Activated T-cell treated with anti-CD3 and anti-CD28 coated beads for 1 hour (primary cell): ENCODE measurements at places on chromosomes 5 and 9.

DNA sequence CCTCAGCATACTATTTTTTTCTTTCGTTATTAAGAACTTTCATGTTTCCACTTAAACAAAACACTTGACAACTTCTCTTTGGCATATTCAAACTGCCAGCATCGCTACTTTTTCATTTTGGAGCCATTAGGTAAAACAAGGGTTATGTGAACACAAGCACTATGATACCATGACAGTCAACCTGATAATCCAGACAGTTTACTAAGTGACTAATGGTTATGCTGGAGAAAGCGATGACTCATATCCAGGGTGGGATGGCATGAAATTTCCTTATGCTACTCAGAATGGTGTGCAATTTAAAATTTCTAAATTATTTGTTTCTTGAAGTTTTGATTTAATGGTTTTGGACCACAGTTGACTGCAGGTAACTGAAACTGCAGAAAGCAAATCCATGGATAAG lies 29.9 kb upstream of the PRSS3 start:
- no peak for DNase-seq

DNA sequence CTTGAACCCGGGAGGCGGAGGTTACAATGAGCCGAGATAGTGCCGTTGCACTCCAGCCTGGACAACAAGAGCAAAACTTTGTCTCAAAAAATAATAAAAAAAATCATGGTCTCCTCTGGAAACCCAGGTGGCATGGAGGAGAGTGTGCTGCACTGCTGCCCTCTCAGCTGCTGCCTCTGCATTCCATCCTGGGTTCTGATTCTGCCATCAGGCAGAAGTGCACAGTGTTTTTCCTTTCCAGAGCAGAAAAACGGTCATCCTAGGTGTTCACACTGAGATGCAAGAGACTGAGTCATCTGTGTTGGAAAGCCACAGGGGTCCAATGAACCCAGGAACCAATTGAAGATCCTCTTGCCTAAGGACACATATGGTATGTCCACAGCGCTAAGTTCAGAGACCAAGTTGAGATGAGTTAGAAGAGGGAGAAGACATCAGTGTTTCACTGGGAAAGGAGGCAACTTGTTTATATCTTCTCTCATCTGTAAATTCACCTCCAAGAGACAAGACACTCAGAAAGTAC lies 88.8 kb upstream of the DMRT1 start:
- DNase-seq: no peak

DNA sequence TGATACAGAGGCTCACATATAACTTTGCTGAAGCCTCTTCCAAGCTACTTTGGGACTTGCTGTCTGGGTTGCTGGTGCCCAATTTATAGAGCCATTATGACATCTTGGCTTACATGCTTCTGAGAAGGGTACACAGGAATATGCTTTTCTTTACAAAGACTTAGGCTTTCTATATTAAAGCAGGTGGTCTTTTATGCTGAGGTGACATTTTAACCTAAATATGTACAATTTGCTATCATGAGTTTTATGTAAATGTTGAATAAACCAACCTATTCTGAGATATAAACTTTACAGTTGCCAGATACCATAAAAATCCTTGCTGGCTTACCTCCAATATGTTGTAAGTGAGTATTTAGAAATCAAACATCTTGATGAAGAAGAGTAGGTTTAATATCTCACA lies 509.2 kb upstream of the CHD1 start:
- DNase-seq: no peak

DNA sequence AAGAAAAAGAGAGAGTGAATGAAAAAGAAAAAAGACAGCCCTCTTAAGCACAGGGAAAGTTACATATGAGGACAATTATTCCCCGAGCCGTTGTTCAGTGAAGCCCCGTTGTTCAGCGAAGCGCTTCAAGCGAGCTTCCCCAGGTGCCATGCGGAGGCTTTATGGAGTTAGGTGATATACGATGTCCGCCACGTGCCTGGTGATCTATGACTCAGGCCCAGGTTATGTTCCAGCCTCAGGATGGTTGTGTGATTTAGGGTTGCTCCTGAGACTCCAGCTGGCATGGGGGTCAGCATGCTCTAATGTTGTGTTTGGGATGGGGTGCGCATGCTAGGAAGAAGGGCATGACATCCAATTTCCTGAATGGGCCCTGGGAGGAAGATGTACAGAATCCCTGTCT lies 365.6 kb downstream of the CDK5RAP2 start:
- no peak for DNase-seq

- no peak for DNase-seq
Measured at GRCh38 chr5:135697251-135697958, 118.6 kb upstream of the CXCL14 start.

- DNase-seq: no peak
Measured at GRCh38 chr5:168964182-168964581, 336.8 kb downstream of the SLIT3 start.

GRCh38 chr5:175551266-175551665 lies 72.9 kb downstream of the SFXN1 start:
- no peak for DNase-seq

GRCh38 chr9:5518171-5518936 lies 8.0 kb downstream of the PDCD1LG2 start:
- no peak for DNase-seq

- DNase-seq: no peak
Measured at GRCh38 chr5:66041627-66042026, 102.5 kb upstream of the SREK1 start.

DNA sequence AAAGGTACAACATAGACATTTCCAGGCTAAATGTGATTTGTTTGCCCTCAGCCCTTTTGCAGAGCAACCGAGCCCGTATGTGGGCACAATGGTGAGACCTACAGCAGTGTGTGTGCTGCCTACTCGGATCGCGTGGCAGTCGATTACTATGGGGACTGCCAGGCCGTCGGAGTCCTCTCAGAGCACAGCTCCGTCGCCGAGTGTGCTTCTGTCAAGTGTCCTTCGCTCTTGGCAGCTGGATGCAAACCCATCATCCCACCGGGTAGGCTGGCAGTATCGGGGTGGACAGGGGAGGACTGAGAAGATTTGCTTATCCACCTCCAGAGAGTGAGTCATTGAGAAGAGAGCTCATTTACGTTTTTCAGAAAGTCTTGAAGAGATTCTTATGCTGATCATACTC lies 17.8 kb upstream of the GLIPR2 start:
- no peak for DNase-seq

DNA sequence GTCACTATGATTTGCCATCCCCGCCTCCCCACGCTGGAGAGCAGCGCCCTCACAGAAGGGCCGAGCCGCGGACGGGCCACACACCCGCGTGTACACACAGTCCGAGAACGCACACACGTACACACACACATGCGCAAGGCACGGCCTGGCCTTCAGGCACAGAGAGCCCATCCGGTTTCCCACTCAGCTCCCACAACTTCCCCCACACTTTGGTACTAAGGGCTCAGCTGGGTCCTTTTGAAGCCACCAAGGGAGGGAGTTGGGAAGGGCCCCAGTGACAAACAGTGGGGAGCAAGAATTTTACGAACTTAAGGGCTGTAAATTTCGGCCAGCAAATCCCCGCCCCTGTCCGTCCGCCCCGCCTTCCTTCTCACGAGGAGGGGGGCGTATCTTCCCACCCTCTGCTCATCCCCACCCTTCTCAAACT lies 133.3 kb upstream of the HAND1 start:
- DNase-seq: no peak

- no peak for DNase-seq
Measured at GRCh38 chr5:58149345-58149744, 310.5 kb downstream of the PLK2 start.

GRCh38 chr9:22098643-22099332 lies 89.7 kb upstream of the CDKN2B start:
- no peak for DNase-seq

DNA sequence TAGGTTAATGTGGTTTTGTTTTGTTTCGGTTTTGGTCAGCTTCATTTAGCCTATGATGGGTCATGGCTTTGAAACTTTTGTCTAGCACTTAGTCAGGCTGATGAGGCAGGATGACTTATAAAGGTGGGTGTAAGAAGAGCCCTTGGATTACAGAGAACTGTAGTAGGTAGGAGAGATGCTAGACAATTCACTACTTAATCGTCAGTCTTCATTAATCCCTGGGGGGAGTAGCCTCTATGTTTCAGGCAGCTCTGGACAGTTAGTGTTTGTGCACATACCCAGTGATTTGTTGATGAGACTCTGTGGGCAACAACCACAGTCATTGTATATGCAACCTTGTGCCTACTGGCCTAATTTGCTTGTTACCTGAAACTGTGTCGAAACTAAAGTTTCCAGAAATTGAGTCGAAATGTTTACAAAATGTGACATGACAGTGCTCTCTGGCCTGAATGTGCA lies 113.3 kb downstream of the MTREX start:
- no peak for DNase-seq

DNA sequence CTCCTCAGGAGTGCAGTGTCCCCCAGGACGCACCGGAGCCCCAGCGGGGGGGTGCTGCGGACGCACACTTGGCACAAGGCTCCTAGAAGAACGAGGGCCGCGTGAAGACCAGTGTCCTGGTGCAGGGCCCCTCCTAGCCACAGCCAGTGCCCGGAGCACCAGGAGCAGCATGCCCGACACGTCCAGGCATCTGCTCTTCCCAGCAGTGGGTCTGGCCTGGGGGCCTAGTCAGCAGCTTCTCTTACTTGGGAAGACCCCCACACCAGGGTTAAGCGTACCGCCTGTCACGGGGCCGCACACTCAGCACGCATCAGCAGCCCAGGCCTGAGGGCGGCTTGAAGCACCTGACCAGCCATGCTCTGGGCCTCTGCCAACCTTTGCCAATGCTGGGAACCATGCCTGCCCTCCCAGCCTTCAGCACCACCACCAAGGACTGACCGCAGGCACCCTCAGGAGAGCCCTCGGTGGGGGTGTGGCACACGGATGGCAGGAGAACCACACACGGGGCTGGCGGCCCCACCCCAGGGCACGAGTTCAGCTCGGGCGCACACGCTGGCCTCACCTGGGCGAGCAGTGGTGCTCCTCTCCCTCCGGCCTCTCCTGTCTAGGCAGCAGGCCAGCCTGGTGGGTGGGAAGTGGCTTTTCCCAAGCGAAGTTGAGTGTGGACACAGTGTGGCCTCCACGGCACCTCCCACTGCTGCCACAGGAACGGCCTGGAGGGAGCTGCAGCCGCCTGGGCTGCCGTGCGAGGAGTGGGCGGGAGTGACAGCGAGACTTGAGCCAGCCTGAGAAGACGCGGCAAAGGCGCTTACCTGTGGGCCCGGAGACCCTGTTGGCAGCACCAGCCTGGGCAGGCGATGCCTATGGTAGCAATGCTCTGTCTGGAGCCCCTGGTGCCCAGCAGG lies 12.0 kb upstream of the AJM1 start:
- no peak for DNase-seq

DNA sequence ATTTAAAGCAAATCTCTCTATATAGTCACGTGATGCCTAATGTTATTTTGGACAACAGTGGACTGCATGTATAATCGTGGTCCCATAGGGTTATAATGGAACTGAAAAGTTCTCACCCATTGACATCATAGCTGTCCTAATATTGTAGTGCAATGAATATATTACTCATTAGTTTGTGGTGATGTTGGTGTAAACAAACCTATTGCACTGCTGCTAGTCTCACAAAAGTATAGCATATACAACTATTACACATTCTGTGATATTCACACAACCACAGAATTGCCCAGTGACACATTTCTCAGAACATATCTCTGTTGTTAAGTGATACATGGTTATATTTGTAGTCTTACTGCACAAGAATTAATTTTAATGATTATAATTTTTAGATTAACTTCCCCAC lies 37.7 kb downstream of the IPO11 start:
- DNase-seq: no peak

DNA sequence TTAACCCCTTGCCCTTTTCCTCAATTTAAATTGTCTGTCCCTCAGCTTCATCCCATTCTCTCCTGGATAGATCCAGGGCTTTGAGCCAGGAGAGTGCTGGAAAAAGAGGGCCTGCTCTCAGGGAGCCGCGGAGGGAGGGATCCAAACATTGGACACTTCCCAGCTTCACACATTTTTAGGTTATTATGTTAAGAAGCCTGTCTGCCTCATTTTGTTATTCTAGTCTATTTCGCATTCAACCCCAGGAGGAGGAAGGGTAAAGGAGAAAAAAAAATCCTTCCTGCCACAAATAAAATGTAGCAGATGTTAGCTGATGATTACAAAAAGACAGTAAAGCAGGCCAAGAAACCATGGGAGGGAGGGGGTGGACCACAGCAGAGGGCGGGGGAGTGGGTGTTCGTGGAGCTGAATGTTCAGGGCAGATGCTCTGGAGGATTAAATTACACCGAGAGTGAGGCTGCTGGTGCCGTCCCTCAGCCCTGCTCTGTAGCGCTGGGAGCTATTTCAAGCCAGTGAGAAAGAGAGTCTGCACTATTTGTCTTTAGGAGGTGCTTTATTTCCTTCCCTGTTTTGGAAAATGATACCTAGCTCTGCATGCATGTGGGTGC lies 60.6 kb upstream of the ZFR start:
- no peak for DNase-seq

DNA sequence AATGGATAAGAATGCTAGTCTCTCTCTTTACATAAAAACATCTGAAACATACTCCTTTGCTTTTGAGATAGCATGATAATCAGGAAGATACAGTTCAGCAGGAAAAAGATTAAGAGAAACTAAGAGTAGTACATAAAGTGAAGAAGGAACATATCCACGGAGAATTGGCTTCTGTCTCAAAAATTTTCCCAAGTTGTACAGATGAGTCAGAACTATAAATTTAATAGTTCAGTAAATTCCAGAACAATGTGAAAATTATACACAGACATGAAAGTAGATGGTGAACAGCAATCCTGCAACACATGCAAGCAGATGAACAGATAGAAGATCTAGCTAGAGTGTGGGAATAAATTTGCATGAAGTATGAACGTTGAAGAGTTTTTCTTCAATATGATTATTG lies 691.4 kb upstream of the RIOK2 start:
- no peak for DNase-seq

- no peak for DNase-seq
Measured at GRCh38 chr9:136585531-136586120, 39.8 kb upstream of the NOTCH1 start.

DNA sequence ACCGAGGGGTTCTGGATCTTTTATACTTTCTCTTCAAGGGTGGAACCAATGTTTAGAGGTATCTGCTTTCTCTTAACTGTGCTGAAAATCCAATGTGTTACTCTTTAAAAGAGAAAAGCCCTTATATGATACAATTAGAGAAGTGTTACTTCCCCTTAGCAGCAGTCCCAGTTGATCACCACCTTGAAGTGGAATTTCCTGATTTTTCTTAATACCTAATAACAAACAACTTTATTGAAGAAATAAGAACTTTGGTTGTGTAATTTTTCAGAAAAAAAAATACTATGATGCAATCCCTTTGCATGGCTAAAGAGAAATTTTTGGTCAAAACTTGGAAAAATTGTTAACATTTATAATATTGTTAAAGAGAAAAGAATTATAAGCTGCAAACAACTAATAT lies 24.7 kb downstream of the SLC1A3 start:
- no peak for DNase-seq

GRCh38 chr9:132804576-132805295 lies 73.3 kb downstream of the AK8 start:
- no peak for DNase-seq
